ENCODE measurements at places on chromosomes 11 and 22. TPM values are rescaled to one million over a fixed set of nuclear protein-coding genes. Genes with fewer than 3 reads are reported as not detected.

DNA sequence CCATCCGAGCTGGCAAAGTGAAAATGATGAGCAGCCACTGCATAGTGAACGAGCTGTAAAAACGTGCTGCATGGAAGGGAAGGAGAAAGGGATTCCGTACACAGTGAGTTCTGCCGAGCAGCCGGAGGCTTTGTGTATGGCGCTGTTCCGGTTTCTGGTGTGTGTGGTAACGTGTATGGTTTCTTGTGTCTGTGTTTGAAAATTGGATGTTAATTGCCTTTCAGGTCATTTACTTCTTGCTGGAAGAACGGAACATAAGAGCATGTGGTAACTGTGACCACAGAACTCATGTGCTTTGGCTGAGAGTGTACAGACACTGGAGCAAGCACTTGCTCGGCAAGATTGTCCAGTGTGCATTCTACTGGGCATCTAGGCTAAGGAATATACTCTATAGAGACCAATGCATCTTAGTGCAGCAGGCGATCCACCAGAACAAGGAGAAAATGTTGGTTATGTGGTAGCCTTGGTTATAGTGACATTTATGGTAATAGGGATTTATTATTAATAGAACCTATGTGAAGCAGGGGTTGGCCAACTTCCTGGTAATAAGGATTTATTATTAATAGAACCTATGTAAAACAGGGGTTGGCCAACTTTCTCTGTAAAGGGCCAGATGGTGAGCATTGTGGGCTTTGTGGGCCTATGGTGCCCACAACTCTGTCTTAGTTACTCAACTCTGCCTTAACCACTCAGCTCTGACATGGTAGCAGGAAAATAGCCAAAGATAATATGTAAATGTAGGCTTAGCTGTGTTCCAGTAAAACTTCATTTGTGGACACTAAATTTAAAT, 49.2 kb downstream of the GRAMD1B start:
- H3K4me1 ChIP-seq, result no peaks in the 10 kb centered on the region
- no peak overlapping the region for H3K27ac ChIP-seq
- H3K36me3 ChIP-seq, result no peaks in the 10 kb centered on the region

DNA sequence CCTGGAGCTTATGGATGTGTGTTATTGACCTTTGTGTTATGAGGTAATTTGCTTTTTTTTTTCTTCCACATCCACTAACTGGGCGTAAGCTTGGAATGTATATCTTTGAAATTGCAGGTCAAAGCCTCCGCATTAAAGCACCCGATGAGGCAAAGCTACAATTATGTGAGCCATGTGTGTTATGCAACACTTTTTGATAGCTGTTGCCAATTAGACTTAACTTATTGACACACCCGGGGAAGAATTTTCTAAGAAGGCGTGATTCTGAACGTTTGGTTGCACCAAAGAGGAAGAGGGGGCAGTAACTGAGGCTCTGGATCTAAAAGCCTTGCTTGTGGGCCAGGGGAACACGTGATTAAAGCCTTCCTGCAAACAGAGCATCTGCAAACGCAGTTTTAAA, 610 bp upstream of the TEX12 start:
- no peaks in the 10 kb centered on the region for H3K36me3 ChIP-seq
- no peak overlapping the region for H3K4me3 ChIP-seq
- H3K27ac ChIP-seq, result no peak overlapping the region
- H3K27me3 ChIP-seq, result no peaks in the 10 kb centered on the region
- DNase-seq, result no peak

DNA sequence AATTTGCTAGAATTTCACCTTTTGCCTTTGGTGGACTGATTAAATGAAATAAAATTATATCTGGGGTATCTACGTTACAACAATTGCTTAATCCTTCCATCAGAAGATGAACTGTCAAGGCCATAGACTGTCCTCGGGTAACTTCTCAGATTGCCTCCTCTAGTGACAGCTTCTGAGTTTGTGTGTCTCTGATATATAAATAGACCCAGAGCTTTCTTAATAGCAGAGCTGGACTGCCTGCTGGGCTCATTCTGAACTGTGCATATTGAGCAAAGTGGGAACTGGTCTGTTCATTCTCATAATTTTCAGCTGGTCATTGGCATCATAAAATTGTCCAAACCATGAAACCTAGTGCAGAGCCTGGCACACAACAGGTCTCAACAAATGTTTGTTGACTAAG, 99.1 kb upstream of the GRAMD1B start:
- H3K27ac ChIP-seq, result no peak overlapping the region
- no peaks in the 10 kb centered on the region for H3K27me3 ChIP-seq
- H3K4me1 ChIP-seq, result no peaks in the 10 kb centered on the region

KCTD14 gene
- total RNA-seq, result 9.7 TPM

GRCh38 chr11:12056119-12056518, 47.7 kb upstream of the DKK3 start:
- H3K27me3 ChIP-seq, result no peaks in the 10 kb centered on the region
- no peak for DNase-seq
- peaks cover 23% of the 10 kb centered on the region for H3K4me1 ChIP-seq
- no peaks in the 10 kb centered on the region for H3K36me3 ChIP-seq

DNA sequence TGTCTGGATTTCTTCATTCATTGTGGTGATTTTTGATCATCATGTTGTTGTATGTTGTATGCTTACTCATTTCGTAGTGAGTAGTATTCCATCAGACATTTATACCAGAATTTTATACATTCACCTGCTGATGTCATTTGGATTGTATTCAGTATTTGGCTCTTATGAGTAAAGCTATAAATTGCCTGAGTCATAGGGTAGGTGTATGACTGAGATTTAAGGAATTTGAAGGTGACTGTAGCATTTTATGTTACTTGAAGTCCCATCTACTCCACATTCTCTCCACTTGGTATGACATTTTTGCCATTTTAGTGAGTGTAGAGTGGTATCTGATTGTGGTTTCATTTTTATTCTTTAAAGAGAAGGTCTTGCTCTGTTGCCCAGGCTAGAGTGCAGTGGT, 548.2 kb downstream of the TBC1D22A start:
- no peak overlapping the region for H3K27ac ChIP-seq
- no peaks in the 10 kb centered on the region for H3K27me3 ChIP-seq
- H3K4me3 ChIP-seq, result no peak overlapping the region

DNA sequence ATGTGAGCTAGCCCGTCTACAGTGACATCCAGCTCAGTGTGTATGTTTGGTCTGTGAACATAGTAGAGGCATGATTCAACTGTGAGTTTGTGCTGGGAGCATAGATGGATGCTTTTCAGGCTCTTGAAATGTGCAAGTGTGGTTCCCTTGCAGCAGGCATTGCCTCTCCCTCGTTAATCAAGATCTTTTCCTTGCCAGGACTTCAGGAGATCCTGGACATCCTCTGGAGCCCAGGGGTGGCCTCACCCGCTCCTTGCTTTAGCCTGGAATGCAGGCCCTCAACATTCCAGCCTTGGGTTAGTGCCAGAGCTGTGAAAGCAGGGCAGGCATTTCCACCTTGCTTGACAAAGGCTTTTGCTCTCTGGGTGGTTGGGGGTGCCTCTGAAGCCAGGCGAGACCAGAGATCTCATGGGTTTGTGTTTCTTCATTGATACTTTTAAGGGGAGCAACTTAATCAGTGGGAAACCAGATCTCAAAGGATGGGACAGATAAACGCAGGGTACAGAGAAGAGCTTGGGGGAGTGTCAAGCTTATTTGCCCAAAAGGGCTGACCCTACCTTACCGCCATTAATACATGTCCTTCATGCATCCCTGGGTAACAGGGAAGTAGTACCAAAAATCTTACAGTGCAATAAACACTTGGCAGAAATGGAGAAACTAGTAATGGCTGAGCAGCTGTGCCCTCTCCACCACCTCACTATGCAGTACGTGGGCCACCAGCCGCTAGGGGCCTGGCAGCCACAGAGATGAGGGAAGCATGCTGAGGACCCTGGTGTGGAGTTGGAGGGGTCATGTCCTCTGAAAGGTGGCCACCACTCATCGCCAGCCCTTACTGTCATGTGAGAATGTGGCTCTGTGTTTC, 72.1 kb downstream of the PTPRJ start:
- DNase-seq, result no peak
- H3K4me3 ChIP-seq, result no peak overlapping the region
- H3K27me3 ChIP-seq, result no peaks in the 10 kb centered on the region
- H3K4me1 ChIP-seq, result peaks cover 4% of the 10 kb centered on the region

- H3K4me1 ChIP-seq, result no peaks in the 10 kb centered on the region
- no peak overlapping the region for H3K27ac ChIP-seq
- no peak for DNase-seq
- H3K4me3 ChIP-seq, result no peak overlapping the region
Observed at GRCh38 chr22:45499746-45500145, 2.9 kb upstream of the FBLN1 start.

MPZL3 gene
- total RNA-seq, result 8.8 TPM

- no peak overlapping the region for H3K4me3 ChIP-seq
- H3K27ac ChIP-seq, result no peak overlapping the region
- H3K4me1 ChIP-seq, result no peaks in the 10 kb centered on the region
- DNase-seq, result no peak
Observed at GRCh38 chr11:46865340-46865739, 19.3 kb upstream of the CKAP5 start.

CBLIF gene
- total RNA-seq, result not detected

C11orf87 gene
- total RNA-seq, result not detected

DNA sequence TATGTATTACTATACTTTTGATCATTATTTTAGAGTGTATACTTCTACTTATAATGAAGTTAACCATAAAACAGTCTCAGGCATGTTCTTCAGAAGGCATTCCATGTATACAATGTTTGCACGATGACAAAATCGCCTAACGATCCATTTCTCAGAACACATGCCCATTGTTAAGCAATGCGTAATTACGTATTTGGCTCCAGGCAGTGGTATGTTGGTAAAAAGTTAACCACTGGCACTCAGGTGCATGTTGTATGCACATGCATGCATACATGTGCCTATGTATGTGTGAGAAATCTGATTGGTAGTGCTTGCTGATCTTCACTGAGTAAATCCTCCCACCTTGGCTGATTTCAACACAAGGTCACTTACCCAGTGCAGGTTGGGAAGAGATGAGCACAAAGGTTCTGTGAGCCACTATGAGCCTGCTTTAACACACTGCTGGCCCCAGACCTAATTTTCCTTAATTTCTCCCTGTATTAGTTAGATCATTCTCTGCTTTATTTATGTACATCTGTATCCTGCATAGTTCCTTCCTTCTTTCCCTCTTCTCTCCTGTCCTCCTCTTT, 164.6 kb downstream of the ARHGAP42 start:
- no peak overlapping the region for H3K4me3 ChIP-seq
- H3K4me1 ChIP-seq, result no peaks in the 10 kb centered on the region

GRCh38 chr22:40602231-40602630, 34.3 kb downstream of the MRTFA start:
- H3K27me3 ChIP-seq, result no peaks in the 10 kb centered on the region
- no peak for DNase-seq
- peaks cover 15% of the 10 kb centered on the region for H3K4me1 ChIP-seq
- no peaks in the 10 kb centered on the region for H3K36me3 ChIP-seq
- H3K4me3 ChIP-seq, result no peak overlapping the region

DNA sequence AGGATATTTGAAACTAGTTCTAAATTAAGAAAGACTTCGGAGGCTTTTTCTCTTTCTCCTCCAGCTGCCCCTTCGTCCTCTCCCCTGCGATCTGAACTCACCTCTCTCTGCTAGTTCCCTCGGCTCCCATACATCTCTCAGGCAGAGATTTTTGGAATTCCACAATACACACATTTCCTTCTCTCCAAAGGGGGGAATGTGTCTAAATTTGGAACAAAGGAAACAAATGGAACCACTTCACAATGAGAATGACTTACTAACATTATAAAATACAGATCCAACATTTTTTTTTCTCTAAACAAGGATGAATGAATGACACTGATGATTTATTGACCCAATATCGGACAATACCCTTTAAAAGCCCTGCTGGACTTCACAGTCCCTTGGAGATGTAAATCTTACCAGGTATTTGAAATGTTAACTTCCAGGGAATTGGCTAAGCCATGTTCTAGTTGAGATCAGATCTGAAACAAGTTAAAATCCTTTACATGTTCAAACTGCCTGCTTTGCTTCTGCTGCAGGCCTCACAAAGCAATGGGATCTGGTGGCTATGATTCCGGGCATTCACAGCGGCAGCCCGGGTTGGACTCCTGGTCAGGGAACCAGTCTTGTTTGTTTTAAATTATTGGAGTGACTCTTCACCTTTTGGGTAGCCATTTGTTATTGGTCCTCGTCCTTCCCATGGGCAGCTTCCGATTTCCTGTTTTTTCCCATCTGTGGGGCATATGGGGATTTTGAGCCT, 20.5 kb upstream of the GSTP1 start:
- no peaks in the 10 kb centered on the region for H3K36me3 ChIP-seq
- H3K4me3 ChIP-seq, result no peak overlapping the region
- no peak for DNase-seq
- no peaks in the 10 kb centered on the region for H3K4me1 ChIP-seq

GRCh38 chr22:44129619-44129976, 51.1 kb upstream of the PARVG start:
- no peak for DNase-seq
- H3K36me3 ChIP-seq, result no peaks in the 10 kb centered on the region
- no peaks in the 10 kb centered on the region for H3K4me1 ChIP-seq
- H3K27ac ChIP-seq, result no peak overlapping the region
- no peak overlapping the region for H3K4me3 ChIP-seq
- no peaks in the 10 kb centered on the region for H3K27me3 ChIP-seq

DNA sequence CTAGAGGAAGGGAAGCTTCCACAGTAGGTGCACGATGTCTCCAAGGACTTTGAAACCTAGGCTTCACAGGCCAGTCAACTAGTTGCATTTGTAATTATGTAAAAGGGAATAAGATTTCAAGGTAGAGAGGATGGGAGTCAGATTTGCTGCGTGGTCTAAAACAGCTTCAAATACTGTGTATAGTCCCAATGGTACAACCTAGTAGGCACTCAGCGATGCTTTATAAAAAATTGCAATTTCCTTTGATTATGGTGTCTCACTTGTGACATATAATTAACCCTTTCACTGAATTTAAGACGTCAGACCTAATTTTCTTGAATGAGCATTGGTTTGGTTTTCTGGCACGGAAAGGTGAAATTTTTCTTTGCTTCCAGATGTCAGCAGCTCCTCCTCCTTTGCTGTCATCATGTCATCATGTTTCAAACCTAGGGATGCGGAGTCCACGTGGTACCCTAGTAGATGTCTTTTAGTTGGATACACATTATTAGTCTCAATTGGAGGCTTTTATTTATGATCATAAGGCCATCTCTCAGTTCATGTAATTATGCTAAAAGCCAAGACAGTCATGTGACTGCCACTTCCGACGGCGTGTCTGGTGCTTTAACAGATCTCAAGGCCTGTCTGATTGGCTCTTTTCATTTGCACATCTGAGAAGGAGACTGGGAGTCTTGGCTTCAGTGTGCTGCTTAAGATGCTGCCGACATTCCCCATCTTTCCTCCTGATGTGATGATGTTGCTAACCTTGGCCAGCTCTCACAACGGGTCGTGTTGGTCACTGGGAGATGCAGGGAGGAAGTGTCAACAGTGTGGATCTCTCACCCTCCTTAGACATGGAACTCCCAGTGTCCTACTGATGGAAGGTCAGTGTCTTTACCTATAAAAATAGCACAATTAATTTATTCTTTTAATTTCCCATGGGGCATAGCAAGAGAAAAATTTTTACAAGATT, 134.0 kb downstream of the HIPK3 start:
- no peak overlapping the region for H3K4me3 ChIP-seq
- no peaks in the 10 kb centered on the region for H3K36me3 ChIP-seq
- H3K27ac ChIP-seq, result no peak overlapping the region
- H3K4me1 ChIP-seq, result no peaks in the 10 kb centered on the region

DNA sequence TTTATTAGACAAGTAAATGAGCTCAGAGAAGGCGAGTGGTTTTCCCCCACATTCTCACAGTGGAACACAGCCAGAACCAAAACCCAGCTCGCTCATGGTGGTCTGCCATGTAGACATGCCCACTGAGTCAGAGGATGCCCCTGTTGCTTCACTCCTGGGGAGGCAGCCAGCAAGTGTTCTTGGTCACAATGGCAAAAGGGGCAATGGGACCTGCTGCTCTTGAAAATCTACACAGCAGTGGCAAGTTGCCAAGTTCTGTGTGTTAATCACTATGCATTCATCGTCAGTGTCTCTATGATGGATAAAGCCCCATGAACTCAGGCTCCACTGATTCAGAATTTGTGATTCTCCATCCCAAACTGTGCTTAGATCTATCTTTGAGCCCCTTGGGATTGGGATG, 64.7 kb upstream of the TBCEL start:
- DNase-seq, result no peak
- H3K4me3 ChIP-seq, result no peak overlapping the region

Measured in right lobe of liver (tissue), 6 donors.